ENCODE measurements at places on chromosomes 11 and 22.

DNA sequence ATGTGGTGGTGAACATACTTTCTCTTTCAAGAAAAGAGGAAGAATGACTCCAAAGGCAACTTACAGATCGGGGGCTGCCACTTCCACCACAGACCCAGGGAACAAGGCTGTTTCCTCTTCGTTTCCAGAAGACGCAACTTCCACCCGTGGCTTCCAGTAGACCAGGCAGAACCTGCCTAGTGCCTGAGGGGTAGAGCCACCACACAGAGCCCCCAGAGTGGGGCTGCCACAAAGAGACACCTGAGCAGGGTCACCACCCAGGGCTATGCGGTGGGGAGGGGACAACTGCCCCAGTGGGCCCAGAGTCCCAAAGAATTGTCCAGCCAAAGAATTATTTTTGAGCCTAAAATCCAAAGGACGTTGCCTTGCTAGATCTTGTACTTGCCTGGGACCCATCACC lies 16.7 kb upstream of the PHF21B start:
- DNase-seq, result no peak

DNA sequence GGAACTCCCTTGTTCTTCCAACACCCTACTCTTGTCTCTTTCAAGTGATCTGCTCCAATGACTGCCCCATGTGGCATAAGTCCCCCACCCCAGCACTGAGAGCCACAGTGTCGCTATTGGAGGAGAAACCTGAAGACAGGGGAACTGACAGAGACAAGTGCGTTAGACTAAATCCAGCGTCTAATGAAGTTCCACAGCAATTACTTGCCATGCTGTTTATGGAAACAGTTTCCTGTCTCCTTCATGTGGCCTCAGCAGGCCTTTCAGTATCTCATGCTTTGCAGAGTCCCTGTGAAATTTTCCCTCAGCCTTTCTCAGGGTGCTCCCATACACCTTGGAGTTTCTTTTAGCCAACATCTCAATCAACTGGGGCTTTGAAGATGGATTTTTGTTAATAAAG lies 277.4 kb downstream of the ETS1 start:
- DNase-seq, result no peak

DNA sequence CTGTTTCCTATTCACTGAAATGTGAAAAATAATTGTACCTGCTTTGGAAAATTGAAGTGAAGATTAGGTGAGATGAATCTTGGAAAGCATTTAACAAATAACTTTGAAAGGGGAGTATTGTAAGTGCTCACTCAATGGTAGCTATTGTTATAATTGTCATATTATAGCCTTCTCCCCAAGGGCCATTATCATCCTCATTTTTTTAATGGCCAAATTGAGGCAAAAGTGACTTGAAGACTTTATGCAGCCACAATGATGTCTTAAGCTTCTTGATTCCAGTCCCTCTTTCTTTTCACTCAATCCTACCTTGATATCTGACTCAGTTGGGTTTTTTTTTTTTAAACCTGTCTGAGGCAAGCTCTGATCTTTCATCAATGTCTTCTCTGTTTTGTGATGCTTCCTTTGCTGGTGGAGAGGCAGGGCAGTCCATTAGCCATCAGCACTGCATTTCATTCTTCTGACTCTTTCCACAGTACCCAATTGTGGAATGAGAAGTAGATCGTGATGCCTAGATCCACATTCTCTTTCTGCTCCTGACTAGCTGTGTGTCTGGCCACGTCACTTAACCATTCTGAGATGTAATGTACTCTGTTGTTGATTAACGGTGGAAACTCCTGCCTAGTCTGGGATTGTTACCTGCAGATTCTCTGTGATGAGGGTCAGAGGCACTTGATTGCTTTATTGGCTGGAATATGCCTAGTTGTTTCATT lies 101.4 kb downstream of the DBX1 start:
- no peak for DNase-seq

DNA sequence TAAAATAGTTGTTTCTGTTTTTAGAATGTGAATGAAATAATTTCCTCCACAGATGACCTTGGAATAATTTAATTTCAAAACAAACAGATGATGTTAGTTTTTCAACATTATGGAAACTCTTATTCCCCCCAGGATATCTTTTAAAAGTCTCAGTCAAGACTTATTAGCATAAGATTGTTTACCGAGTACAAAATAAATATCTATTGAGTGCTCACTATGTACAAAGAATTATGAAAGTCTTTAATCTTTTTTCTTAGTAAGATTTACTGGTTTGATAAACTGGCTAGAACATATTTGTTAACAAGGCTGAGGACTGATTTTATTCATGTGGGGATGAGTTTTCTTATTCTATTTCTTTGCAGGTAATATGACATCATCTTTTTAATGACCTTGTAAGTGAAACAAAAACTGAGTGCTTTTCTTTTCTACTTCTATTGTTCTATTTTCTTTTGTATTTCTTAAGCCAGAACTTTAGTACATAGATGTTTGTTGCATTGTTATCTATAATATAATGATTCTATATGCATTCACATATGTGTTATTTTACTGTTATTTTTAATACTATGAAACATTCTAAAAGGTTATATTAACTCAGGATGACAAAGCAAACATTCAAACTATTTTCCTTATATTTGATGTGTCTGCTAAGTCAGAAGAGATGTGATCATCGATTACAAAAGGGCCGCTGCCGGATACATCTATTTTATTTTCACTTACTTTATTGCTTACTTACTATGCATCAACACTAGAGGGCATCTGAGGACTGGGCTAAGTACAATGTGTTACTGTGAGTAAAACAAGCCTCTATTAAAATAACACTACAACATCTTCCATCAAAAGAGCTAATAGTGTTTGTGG lies 111.0 kb upstream of the ARHGAP42 start:
- peak; percentile 47 for DNase-seq

DNA sequence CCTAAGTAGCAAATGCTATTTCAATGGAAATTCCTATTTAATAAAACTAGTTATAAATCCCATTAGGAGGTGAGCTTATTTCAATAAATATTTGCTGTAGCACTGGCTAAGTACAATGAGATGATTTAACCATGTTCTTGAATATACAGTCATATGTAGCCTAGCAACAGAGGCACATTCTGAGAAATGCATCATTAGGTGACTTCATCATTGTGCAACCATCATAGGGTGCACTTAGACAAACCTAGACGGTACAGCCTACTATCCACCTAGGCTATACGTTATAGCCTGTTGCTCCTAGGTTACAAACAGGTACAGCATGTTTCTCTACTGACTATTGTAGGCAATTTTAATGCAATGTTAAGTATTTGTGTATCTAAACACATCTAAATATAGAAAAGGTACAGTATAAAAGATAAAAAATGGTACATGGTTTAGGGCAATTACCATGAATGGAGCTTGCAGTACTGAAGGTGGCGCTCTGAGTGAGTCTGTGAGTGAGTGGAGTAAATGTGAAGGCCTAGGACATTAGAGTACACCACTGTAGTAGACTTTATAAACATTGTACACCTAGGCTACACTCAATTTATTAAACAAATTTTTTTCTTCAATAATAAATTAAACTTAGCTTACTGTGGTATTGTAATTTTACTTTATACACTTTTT lies 350.1 kb downstream of the CASP12 start:
- no peak for DNase-seq

- DNase-seq, result no peak
These were observed 8.5 kb downstream of the RAB6A start for GRCh38 chr11:73752216-73752867.

GRCh38 chr11:97973352-97973857 lies 1047.3 kb upstream of the CNTN5 start:
- no peak for DNase-seq

DNA sequence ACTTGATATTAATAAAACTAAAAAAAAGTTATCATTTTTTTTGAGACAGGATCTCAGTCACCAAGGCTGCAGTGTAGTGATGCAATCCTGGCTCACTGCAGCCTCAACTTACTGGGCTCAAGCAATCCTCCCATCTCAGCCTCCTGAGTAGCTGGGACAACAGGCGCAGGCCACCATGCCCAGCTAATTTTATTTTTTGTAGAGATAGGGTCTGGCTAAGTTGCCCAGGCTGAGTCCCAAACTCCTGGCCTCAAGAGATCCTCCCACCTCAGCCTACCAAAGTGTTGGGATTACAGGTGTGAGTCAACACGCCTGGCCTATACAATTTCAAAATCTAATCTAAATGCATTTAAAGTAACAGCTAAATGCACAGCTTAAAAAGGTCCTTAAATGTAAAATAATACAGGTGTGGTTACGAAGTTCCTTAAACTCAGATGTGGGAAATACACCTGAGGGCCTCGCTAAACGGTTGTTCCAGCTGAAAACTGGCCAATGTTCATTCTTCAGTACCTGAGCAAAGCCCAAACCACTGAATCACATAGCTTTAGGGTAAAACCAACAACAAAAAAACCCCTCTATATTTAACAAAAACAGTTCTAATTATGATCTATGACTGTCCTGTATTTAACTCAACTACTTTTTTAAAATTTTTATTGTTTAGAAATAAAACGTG lies 11.8 kb downstream of the NAP1L4 start:
- DNase-seq, result no peak

DNA sequence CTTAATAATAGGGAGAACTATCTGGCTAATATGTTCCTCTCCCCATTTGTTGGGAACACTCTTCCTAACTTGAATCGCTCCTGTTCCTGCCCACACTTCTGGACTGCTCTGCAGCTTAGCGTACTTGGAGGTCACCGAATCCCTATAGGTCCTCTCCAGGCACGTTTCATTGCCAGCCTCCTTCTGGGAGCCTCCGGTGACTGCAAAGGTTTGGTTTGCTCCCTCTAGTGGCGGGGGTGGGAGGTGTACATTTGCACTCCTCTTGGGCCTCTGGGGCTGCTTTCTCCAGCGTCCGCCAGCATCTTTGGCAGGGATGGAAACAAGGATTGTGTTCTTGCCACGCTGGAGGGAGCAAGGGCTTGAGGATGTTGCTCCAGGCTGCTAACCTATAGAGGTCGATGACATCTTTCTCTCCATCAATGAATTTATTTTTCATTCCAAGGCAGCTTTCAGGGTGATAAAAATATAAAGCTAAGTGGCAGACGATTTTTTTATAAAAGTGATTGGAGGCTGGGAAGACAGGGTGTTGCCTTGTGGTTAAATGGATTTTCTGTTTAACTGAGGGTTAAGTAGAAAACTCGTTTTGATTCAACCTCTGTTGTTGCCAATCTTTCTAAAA lies 48.7 kb downstream of the TSPAN18 start:
- DNase-seq, result peak; percentile 15

DNA sequence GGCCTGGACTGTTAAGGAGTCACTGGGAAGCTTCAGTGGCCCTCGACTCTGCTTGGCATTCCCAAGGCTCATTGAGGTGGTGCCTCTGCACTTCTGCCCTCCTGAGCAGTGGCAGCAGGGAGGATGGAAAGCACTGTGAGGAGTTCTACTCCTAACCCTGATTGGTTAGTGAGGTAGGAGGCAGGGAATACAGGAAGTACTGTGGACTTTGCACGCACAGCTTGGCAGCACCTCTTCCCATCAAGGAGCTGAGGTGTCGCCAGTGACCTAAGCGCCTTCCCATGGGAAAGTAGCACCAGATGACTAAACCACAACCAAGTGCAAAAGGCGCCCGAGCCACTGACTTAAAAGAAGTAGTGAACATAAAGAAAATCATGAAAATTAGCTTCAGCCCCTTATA lies 152.5 kb upstream of the CADM1 start:
- no peak for DNase-seq

GRCh38 chr22:32820131-32821119 lies 18.9 kb downstream of the TIMP3 start:
- no peak for DNase-seq

DNA sequence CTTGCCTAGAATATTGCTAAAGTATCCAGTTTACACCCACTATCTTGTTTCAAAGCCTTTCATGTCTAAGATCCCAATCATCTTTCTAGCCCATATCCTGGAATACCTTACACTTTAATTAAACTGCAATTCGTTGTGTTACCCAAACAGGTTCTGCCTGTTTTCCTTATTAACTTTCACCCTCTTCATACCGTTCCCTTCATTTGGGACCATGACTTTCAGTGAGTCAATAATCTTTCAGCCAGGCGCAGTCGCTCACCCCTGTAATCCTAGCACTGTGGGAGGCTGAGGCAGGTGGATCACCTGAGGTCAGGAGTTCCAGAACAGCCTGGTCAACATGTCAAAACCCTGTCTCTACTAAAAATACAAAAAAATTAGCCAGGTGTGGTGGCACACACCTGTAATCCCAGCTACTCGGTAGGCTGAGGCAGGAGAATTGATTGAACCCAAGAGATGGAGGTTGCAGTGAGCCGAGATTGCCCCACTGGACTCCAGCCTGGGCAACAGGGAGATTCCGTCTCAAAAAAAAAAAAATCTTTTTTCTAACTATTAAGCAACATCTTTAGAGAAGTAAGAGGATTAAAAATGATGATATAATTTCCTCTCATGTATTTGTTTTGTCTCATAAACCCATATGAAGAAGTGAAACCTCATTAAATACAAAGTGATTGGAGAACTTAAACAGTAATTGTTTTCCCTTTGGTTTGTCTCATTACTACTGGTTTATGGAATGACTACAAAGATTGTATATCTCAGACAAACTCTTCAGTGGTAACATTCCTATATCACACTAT lies 20.7 kb downstream of the DMC1 start:
- DNase-seq, result peak; percentile 55

DNA sequence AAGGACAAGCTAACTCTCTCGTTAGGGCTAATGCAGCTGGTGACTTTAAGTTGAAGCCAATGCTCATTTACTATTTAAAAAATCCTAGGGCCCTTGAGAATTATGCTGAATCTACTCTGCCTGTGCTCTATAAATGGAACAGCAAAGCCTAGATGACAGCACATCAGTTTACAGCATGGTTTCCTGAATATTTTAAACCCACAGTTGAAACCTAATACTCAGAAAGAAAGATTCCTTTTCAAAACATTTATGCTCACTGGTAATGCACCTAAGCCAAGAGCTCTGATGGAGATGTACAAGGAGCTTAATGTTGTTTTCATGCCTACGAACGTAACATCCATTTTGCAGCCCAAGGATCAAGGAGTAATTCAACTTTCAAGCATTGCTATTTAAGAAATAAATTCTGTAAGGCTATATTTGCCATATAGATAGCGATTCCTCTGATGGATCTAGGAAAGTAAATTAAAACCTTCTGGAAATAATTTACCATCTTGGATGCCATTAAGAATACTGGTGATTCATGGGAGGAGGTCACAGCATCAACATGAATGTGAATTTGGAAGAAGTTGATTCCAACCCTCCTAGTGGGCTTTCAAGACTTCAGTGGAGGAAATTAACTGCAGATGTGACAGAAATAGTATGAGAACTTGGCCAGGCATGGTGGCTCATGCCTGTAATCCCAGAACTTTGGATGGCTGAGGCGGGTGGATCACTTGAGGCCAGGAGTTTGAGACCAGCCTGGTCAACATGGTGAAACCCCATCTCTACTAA lies 14.5 kb downstream of the XNDC1N start:
- DNase-seq, result no peak

- no peak for DNase-seq
These were observed 106.5 kb upstream of the SYT13 start for GRCh38 chr11:45392591-45393091.

GRCh38 chr11:121881806-121882205 lies 234.2 kb downstream of the BLID start:
- no peak for DNase-seq

Data from LNCaP clone FGC (cell line).